ENCODE measurements at places on chromosomes 7 and 10.

- no peak for DNase-seq
Measured at GRCh38 chr10:5443429-5443828, 31.1 kb downstream of the NET1 start.

GRCh38 chr10:124482236-124482800 is 20.7 kb downstream of the LHPP start:
- DNase-seq = no peak

DNA sequence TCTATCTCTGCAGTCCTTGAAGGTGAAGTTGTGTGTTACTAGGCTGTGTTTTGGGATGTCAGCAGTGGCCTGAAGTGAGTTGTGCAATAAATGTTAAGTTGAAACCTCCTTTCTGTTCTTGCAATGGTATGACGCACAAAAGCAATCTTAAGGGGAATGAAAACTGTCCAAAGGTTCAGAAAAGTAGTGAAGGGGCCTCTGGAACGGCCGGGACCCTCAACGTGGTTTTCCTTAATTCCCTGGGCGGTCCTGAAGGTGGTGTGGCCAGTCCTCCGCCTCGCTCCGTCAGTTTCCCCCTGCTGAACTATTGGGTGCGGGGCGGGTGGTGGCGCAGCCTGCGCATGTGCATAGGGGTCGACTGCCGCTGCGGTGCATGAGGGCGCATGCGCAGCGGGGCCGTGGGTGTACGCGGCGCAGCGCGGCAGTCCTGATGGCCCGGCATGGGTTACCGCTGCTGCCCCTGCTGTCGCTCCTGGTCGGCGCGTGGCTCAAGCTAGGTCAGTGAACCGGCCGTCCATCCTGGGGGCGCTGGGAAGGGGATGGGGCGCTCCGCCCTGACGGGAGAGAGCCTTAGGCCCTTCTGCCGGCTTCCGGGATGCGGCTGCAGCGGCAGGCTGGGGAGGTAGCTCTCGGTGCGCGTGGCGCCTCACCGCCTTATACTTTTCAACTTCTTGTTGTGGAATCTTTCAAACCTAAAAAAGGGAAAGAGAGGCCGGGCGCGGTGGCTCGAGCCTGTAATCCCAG is at the start of gene SUMF2:
Gene SUMF2 (plus strand): TSS at position 405 of the 744 bp plus-strand sequence. CDS start 26 bp downstream, at position 431.
- DNase-seq = peak; percentile 86

DNA sequence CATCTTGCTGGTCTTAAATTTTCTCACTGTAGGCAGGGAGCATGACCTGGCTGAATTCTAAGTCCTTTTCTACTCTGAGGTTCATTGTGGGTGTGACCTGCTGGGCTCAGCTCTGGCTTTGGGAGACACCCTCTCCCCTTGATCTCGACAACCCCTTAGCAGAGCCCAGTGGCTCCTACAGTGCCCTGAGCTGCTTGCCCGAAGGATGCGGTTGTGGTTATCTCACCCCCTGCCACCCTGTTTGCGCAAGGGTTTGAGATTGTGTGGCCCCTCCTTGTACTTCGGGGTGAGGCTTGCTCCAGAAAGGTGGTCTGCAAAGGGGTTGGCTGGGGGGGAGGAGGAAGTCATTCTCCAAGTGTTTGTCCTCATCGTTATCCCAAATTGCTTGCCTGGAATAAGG is 55.3 kb downstream of the TCF7L2 start:
- DNase-seq = no peak

DNA sequence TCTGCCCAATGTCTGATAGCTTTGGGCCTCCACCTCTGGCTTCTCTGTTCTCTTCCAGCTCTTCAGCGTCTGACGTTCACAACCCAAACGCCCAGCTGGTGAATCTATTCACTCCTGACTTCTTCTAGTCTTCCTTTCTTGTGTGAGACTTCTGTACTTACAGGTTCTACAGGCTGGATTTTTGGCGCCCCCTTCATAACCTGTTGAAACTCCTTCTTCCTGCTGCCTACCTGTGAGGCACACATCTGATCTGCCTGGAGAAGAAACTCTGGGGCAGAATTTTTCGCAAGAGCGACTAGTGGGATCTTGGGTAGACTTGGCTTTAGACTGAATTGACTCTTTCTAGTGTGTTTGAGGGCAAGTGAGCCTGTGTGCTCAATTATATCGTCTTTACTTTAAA is 249.3 kb downstream of the REEP3 start:
- no peak for DNase-seq
